PC-9 (cell line): ENCODE measurements at places on chromosomes 7 and 10. TPM values are rescaled to one million over a fixed set of nuclear protein-coding genes. Genes with fewer than 3 reads are reported as not detected.
A peak's percentile ranks its signal among the peaks of the same experiment; 100 is the strongest.

- H3K4me3 ChIP-seq, result no peak overlapping the region
- H3K36me3 ChIP-seq, result no peaks in the 10 kb centered on the region
- no peak for DNase-seq
These were observed 212.2 kb upstream of the NRG3 start for GRCh38 chr10:81662837-81663236.

GRCh38 chr7:27994639-27995038 is 186.0 kb downstream of the JAZF1 start:
- no peak overlapping the region for H3K4me3 ChIP-seq
- H3K4me1 ChIP-seq, result no peaks in the 10 kb centered on the region
- H3K36me3 ChIP-seq, result no peaks in the 10 kb centered on the region
- no peaks in the 10 kb centered on the region for H3K27me3 ChIP-seq
- no peak for DNase-seq

- H3K27ac ChIP-seq, result peak overlapping the region; percentile 95
- no peaks in the 10 kb centered on the region for H3K27me3 ChIP-seq
- peaks cover 34% of the 10 kb centered on the region for H3K4me1 ChIP-seq
- peak overlapping the region; percentile 40; the same call in 1 of the 2 replicates for H3K4me3 ChIP-seq
- DNase-seq, result no peak
These were observed 223.6 kb downstream of the MDFIC start for GRCh38 chr7:115145512-115145911.

DNA sequence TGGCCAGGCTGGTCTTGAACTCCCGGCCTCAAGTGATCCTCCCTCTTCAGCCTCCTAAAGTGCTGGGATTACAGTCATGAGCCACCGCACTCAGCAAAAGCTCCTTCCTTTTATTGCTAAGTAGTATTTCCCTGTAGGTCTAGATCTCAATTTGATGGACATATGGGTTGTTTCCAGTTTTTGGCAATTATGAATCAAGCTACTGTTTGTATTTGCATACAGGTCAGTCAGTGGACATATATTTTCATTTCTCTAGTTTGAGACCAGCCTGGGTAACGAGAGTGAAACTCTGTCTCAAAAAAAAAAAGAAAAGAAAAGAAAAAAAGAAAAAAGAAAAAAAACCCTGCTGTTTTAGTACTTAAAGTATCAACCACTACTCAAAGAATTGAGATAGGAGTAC is 6.4 kb upstream of the PRKRIP1 start:
- H3K4me1 ChIP-seq, result peaks cover 24% of the 10 kb centered on the region
- DNase-seq, result no peak
- H3K4me3 ChIP-seq, result no peak overlapping the region
- H3K27me3 ChIP-seq, result no peaks in the 10 kb centered on the region
- no peak overlapping the region for H3K27ac ChIP-seq
- H3K36me3 ChIP-seq, result peaks cover 8% of the 10 kb centered on the region; the same call in 1 of the 2 replicates

- DNase-seq, result peak; percentile 94
- peaks cover 17% of the 10 kb centered on the region for H3K4me1 ChIP-seq
- peak within 1 kb of the TSS; percentile 68 for H3K27ac ChIP-seq
- H3K4me3 ChIP-seq, result peak within 1 kb of the TSS; percentile 91
These were observed at the start of gene TFPI2 for GRCh38 chr7:93890464-93891068. TSS of gene TFPI2 (minus strand) at chr7:93890753. CDS start at chr7:93890678, 75 bp downstream.

- no peaks in the 10 kb centered on the region for H3K4me1 ChIP-seq
- H3K4me3 ChIP-seq, result no peak overlapping the region
- no peaks in the 10 kb centered on the region for H3K36me3 ChIP-seq
- no peak overlapping the region for H3K27ac ChIP-seq
- no peak for DNase-seq
These were observed 124.2 kb downstream of the ARHGAP22 start for GRCh38 chr10:48480397-48481374.

- H3K36me3 ChIP-seq, result no peaks in the 10 kb centered on the region
- H3K4me1 ChIP-seq, result peaks cover 7% of the 10 kb centered on the region
- no peak overlapping the region for H3K4me3 ChIP-seq
- no peak overlapping the region for H3K27ac ChIP-seq
- H3K27me3 ChIP-seq, result no peaks in the 10 kb centered on the region
These were observed 35.1 kb downstream of the BRAF start for GRCh38 chr7:140889645-140890044.

EPC1 gene
- 21.5 and 23.4 TPM in 2 replicates for total RNA-seq

LRRTM3 gene
- not detected in 2 replicates for total RNA-seq

PKD2L1 gene
- total RNA-seq, result not detected in 2 replicates
